Stimulated activated CD4-positive, alpha-beta T cell treated with anti-CD3 and anti-CD28 coated beads, Interleukin-2, amount 100 ng/mL, for 4 hours (primary cell): ENCODE measurements at places on chromosomes 12 and 14.

DNA sequence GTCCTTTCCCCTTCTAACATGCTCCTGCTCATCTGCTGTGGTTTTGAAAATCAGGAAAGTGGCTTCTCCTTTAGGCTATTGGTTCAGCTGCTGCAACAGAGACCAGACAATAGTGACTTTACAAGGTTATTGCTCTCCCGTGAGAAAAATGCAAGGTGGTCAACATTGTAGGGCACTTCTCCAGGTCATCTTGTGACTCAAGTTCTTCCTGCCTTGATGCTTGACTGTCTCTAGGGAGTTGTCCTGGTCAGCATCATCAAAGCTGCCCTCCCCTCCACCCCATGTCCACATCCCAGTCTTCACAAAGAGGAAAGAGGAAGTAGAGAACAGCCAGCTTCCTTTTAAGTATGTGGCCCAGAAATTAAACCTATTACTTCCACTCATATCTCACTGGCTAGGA, 3.9 kb upstream of the TMEM63C start:
- no peak for DNase-seq

DNA sequence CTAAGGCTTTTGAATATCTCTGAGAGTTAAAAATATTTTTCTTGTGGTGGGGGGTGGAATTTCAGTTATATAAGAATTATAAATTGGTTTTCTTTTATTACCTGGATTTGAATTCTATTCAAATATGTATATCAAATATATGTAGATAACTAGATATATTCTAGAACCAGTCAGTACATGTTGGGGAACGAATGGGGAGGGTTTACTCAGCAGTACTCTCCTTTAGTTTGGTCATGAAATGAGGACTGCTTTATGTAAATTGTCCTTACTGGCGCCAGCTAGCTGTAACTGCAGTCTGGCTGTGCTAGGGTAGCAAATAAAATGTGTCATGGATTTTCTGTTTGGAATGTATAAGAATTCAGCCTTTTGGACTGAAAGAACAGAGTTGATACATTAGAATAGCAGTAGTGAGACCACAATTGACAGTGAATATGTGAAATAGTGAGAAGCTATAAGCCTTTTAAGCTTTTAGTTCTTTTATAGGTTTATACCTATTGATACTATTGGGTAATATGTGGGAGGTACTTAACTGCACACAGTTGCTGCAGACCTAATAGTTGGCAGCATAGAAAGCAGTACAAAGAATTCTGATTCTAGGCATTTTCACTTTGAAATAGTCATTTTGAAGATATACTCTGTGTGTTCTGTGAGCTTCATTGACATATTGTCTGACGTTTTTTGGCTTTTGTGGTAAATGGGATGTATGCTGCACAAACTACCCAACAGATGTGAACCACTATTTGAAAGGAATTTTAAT, 29.0 kb downstream of the ATF7IP start:
- DNase-seq = no peak

DNA sequence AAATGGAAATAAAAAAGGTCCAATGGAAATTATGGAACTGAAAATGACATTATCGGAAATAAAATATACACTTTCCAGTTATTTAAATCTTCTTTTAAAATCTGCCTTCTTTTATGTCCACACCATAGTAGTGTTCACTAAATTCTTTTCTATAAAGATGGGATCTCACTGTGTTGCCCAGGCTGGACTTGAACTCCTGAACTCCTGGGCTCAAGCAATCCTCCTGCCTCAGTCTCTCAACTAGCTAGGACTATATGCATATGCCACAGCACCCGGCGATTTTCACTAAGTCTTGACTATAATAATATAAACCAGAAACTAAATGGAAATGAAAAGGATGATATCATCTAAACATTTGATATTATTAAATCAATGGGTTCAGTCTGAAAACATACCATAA, 188.4 kb downstream of the MED13L start:
- no peak for DNase-seq

GRCh38 chr12:119068129-119068856, 87.0 kb downstream of the SRRM4 start:
- no peak for DNase-seq

DNA sequence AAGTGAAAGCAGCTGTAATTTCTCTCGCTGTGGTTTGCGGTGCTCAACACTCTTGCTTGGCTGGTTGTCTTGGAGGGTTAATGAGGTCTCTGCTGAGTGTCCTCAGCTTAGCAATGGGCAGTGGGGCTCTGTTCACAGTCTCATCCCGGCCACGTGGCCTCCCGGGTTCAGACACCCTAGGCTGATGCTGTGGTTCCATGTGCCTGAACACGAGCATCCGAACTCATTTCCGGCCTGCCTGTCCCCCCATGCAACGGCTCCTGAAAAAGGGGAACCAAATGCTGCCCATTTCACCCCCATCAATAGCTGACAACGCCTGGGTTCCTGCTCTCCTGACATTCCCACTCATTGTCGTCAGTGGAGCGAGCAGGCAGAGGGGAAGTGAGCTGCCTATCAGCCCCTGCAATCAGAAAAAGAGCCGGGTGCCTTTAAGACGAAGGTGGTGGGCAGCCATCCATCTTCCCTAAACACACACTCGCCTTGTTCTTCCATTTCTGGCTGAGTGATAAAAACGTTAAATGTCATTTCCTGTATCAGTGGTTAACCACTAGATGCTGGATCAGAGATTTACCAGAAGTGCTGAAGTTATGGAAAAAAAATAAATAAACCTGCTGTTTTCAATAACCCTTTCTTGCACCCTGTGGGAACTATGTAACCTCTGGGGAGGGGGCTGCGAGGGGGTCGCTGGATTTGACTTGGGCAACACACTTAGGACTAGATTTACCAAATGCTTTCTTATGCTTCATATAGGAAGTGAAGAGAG, 60.3 kb upstream of the BCL2L14 start:
- no peak for DNase-seq

DNA sequence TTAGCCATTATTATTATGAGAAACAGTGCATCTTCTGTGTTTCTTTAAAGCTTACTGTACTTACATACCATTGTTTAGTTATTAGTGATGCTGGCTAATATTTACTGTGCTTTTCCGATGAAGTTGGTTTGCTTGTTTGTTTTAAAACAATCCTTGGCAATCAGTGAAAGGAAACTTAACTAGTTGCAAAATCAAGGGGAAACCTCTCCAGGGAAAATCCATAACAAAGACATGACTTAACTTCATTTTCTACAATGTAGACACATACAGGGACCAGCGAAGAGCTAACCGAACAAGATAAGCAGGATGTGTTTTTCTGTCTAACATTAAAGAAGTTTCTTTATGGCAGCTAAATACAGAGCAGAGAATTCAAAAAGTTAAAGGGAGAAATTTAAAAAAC, 102.5 kb upstream of the PARP11 start:
- no peak for DNase-seq

GRCh38 chr12:92332552-92332951, 186.9 kb upstream of the BTG1 start:
- no peak for DNase-seq

- DNase-seq = no peak
Observed at GRCh38 chr12:82176761-82177490, 181.3 kb downstream of the CCDC59 start.

- no peak for DNase-seq
Observed at GRCh38 chr14:59147007-59147406, 41.5 kb upstream of the DAAM1 start.

GRCh38 chr12:3809357-3810015, 56.6 kb upstream of the CRACR2A start:
- DNase-seq = no peak

DNA sequence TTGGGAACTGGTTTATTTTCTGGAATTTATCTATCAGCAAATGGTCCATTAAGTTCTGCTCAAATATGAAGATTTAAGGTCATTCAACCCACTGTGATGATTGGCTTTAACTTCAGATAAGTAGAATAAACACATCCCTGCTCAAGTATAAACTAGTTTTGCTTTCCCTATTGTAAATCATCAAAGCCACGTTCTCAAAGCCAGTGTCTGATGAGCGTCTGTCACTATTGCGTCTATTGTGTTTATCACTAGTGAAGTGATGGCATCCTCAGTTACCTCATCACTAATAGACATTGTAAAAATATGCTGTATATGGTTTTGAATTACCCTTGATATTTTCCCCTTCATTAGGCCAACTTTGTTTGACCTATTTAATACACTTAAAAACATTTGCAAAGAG, 351.3 kb downstream of the BCAT1 start:
- no peak for DNase-seq

DNA sequence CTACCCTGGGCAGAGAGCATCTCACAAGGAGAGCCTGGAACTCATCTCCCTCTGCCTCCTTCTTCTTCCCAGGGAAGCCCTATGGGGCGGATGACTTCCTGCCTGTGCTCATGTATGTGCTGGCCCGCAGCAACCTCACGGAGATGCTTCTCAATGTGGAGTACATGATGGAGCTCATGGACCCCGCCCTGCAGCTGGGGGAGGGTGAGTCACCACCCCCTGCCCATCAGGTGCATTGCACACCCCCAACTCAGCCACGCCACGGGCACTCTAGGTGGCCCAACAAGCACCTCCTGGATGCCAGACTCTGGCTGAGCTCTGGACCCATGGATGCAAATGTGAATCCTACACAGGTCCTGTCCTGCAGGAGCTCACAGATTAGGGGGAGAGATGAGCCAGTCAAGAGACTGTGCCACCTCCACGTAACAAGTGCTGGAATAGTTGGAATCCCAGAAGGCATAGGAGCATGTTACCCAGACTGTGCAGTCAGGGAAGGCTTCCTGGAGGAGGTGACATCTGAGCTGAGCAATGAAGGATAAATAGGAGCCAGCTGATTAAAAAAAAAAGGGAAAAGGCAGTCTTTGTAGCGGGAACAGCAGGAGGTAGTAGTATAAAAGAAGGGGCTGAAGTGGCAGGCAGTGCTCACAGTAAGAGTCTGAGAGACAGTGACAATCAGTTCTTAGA, 71.9 kb downstream of the LGMN start:
- DNase-seq = no peak

GRCh38 chr12:58459191-58459590, 461.1 kb downstream of the LRIG3 start:
- no peak for DNase-seq

- DNase-seq = no peak
Observed at GRCh38 chr12:75489187-75489586, 8.6 kb downstream of the GLIPR1 start.

DNA sequence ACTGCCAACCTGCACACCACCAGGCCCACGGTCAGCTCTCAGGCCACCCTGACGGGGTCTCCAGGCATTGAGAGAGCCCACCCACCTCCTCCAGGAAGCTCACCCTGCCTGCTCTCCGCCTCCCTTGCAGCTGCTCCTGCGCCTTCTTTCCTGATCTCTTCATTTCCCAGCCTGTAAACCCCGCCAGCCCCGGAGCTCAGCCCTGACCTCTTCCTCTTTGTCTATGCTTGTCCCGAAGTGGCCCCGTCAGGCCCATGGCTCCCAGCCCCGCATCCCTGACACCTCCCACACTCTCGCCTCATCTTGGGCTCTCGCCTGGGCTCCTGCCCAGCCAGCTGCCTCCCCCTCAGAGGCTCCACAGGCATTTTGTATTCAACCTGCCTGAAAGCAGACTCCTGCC, 139.3 kb downstream of the CALM1 start:
- DNase-seq = no peak

DNA sequence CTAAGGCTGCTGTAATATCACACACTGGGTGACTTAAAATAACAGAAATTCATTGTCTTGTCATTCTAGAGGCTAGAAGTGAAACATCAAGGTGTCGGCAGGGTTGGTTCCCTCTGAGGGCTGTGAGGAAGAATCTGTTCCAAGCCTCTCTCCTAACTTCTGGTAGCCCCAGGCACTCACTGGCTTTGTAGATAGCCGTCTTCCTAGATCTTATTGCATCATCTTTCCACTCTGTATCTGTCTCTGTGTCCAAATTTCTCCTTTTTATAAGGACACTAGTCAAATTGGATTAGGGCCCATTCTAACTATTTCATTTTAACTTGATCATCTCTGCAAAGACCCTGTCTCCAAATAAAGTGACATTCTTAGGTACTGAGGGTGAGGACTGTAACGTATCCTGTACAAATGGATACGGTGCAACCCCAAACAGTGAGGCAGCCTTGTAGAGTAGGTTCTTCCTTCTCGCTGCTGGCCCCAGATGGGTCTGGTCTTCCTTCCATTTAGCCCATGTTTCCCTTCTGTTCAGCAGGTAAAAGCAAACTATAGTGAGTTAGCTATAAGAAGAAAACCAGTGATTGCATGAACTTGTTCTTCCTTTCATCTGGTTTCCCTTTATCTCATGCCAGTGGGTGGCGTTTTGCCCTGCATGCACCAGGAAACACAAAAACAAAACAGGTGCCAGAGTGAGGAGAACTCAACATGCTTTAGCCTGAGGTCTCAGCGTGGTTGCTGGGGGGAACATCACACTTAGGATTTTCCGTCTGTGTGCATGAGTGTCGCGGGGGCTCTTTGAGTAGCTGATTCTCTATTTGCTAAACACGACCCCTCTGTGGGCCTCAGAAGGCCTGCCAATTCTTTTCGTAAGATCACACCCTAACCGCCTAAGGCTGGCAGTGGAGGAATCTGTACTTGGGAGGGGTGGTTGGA, 19.5 kb downstream of the TTC9 start:
- DNase-seq = peak; percentile 29

DNA sequence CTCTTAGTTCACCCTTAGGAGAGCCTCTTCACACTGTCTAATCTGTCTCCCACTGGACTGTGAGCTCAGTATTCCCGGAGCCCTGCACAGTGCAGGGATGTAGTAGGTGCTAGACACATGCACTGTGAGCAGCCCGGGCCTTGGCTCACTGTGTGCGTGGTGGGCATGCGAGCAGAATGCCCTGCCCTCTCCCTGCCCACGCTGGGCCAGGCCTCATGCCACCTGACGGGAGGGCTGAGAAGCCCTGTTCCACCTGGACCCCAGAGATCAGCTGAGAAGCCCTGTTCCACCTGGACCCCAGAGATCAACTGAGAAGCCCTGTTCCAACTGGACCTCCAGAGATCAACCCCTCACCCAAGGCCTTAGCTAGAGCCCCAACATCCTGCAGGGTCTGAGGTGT, 10.9 kb downstream of the RPS6KL1 start:
- no peak for DNase-seq

- no peak for DNase-seq
Observed at GRCh38 chr14:95106971-95107370, 50.4 kb downstream of the DICER1 start.

GRCh38 chr14:75121552-75121951, 5.3 kb downstream of the NEK9 start:
- DNase-seq = no peak

- DNase-seq = no peak
Observed at GRCh38 chr14:96261772-96262655, 6.0 kb downstream of the BDKRB1 start.

GRCh38 chr12:69161829-69162228, 77.5 kb upstream of the CPSF6 start:
- peak; percentile 7 for DNase-seq

GRCh38 chr12:95942524-95943329, at the start of gene CCDC38:
Gene CCDC38 (minus strand): TSS chr12:95942614. CDS start chr12:95936509, 6,105 bp downstream.
- peak; percentile 71 for DNase-seq

- no peak for DNase-seq
Observed at GRCh38 chr12:89490922-89491321, 33.7 kb downstream of the GALNT4 start.

GRCh38 chr12:107906707-107907106, 132.2 kb downstream of the ASCL4 start:
- no peak for DNase-seq

GRCh38 chr12:69534389-69534822, 50.9 kb upstream of the CCT2 start:
- no peak for DNase-seq
